ENCODE measurements at places on chromosomes 12 and 14.

- DNase-seq: no peak
Measured at GRCh38 chr14:22896760-22897159, 13.7 kb downstream of the REM2 start.

- DNase-seq: no peak
Measured at GRCh38 chr14:71594821-71595220, 337.4 kb upstream of the RGS6 start.

GRCh38 chr14:32469388-32470160 is 140.5 kb downstream of the AKAP6 start:
- no peak for DNase-seq

GRCh38 chr12:7176595-7176994 is 12.9 kb upstream of the PEX5 start:
- no peak for DNase-seq

GRCh38 chr12:107857191-107857590 is 82.7 kb downstream of the ASCL4 start:
- no peak for DNase-seq

GRCh38 chr14:37272569-37272968 is 74.8 kb downstream of the MIPOL1 start:
- no peak for DNase-seq

DNA sequence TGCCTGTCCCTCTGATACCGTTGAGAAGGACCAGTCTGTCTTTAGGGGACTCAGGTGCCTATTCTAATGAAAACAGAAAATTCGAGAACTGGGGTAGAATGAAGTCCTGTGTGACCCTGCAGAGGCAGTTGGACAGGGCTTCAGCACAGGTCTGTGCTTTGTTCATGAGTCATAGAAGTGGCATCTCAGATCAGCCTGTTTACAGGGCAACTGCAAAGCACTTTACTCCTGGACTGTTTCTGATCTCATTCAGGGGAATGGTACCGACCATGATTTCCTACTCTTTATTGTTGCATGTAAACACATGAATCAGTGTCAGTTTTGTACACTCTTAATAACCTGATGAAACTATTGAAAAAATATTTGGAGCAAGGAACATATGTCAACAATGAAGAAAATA is 1517.0 kb downstream of the AACS start:
- no peak for DNase-seq

DNA sequence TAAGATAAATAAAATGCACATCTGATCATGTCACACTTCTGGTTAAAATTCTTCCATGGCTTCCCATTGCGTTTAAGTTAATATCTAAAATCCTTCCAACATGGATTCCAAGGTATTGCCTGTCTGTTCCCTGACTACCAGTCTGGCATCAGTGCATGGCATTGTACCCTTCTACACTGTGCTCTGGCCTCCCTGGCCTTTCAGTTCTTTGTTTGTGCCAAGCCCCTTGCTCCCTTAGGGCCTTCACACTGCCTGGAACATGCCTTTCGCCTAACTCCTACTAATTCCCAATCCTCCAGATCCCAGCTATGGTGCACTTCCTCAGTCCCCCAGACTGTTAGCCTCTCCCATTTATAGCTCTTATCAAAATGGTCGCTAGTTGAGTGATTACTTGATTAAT is 6.3 kb downstream of the CIPC start:
- DNase-seq: no peak

- DNase-seq: no peak
Measured at GRCh38 chr14:57533214-57533613, 39.6 kb upstream of the CCDC198 start.
